ENCODE measurements at places on chromosomes 3 and 15.

DNA sequence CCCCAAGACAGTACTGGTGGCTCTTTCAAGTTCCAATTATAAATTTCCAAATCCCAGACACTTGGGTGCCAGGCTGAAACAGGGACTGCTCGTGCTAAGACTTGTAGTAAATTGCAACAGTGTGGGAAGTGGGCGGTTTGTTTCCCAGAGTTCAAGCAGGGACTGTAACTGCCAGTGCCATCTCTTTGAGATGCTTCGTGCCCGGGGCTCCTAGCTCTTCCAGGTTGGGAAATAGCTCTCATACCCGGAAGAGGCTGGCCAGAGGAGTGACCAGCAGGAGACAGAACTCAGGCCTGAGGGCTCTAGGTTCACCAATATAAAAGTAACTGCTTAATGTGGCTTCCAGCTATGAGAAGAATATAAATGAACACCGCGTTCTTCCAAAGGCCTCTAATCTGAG lies 54.0 kb upstream of the NEO1 start:
- no peak for DNase-seq

DNA sequence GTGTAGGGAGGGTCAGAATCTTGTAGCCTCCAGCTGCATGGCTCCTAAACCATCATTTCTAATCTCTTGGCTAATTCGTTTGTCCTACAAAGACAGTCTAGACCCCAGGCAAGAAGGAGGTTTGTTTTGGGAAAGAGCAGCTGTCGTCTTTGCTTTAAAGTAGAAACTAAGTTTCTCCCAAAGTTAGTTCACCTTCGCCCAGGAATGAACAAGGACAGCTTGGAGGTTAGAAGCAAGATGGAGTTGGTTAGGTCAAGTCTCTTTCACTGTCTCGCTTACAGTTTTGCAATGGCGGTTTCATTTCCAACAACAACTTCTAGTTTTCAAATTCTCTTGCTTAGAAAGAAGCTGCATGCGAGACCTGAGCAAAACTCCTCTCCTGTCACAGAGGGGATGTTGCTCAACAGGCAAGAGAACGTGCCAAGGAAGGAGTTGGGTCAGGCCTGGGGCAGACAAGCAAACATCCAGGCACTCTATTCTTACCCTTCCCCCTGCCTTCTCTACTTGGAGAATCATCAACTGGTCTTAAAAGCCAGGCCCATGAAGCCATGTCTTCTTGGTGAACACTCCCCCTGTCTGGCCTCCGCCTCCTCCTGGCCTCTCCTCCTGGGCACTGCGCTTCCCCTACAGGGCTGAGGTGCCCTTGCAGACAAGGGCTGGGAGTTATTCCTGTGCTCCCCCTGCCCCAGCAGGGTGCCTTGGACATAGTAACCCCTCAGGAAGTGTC lies 57.6 kb downstream of the TMEM44 start:
- no peak for DNase-seq

DNA sequence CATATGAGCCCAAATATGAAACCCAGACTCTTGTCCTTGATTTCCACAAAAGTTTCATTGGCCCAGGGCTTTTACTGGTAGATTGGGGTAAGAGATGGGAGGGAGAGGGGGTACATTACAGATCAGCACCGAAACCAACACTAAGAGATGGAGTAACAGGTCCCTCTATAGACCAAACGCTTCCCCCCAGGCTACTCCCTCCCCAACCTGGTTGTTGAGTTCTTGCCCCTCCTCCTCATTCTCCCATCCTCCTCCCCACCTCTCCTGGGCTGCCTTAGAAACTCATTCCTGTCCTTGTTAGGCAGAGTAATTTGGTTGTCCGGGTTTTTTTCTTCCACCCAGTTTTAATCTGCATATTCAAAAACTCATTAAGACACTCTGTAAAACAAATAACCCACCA lies 74.1 kb downstream of the MESD start:
- DNase-seq = no peak

GRCh38 chr3:194265505-194265892 lies 85.6 kb downstream of the CPN2 start:
- no peak for DNase-seq

DNA sequence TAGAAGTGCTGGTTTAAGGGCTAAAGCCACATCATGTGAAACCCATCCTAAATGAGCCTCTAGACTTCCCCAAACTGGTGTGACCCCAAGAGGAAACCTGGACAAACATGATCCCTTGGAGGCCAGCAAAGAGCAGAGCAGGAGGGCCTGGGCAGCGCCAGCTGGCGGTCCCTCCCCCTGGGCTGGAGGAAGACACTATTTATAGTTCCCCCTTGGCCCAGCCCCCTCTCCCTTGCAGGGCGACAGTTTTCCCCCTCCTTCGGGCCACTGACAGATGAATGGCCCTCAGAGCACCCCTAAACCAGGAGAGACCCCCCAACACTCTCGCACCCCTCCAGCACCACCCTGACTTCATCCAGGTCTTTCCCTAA lies 2.9 kb downstream of the UCN2 start:
- DNase-seq = no peak

DNA sequence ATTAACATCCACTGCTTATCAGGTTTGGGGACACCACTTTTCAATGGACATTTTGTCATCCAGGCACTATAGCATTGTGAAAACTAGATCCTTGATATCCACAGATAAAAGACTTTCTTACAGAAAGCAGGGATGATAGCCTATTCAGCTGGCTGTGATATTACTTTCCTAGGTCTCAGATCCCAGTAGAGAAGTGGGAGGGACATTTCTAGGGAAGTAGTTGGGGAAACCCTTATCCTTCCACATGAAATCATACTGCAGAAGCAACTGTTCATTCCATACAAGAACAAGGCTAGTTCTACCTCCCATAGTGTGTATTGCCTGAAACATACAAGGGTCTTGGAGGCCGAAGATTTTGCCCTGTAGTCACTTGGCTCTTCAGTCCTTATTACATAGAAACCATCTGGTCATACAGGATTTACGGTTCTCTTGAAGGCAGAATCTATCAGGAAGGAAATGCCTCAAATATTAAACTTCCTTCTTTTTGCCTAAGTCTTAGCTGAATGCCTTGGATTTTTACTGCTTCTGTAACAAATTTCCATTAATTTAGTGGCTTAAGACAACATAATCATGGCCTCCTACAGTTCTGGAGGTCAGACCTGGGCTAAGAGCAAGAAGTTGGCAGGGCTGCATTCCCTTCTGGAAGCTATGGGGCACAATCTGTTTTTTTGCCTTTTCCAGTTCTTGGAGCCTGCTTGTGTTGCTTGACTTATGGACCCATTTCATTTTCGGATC lies 119.4 kb downstream of the ECT2 start:
- DNase-seq = no peak

DNA sequence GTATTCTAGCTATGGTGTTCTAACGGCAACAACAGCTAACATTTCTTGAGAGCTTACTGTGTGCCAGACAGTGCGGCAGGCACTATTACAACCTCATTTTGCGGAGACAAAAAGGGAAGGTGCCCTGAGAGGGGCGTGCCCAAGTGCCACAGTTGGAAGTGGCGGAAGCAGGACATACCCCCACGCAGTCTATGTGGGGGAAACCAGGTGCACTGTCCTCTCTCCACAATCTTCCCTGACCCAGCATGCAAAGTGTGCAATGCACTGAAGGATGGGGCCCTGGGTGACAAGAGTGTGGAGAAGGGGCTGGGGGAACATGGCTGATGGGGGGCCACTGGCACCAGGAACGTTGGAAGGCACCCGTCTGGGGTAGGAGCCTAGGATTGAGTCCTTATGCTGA lies 8.6 kb downstream of the ANP32A start:
- no peak for DNase-seq

GRCh38 chr15:85692873-85693272 lies 101.9 kb downstream of the KLHL25 start:
- peak; percentile 68 for DNase-seq

- DNase-seq = no peak
These were observed 17.2 kb downstream of the PTPN9 start for GRCh38 chr15:75561888-75562287.

DNA sequence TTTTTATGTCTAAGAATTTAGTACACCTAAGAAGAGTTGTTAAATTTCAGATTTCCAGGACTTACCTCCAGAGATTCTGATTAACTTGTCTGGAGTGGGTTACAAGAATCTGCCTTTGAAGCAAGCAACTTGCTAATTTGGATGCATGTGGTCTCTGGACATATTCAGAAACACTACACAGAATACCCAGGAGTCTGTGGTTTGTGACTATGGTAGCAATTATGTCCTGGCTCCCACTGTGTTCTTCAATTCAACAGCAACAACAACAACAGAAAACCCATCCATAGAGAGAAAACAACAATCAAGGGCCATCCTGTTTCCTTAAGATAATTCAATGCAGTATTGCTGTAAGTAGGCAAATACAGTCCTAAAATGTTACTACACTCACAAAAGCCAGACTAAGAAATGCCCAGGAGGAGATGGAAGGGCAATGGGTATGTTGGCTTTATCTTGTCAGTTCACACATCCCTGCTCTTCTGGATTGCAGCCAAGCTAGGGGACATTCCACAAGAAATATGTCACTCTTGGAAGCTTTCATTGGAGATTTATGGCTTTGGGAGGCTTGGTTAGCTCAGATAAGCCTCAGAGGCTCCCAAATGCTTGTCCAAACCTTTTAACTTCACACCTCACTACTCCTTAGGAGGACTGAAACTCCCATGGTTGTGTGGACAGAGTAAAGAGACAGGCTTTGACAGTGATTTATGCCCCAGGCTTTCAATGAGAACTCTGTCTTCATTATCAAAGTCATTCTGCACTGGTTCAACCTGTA lies 99.4 kb upstream of the MRPL3 start:
- no peak for DNase-seq

Data from CD4-positive, alpha-beta T cell (primary cell).